A549 treated with CpdA at 1 μM for 4 hours (cell line): ENCODE measurements at places on chromosomes 12 and 14. TPM values are rescaled to one million over a fixed set of nuclear protein-coding genes. Genes with fewer than 3 reads are reported as not detected.

RAD9B gene
- 0.20 to 0.53 TPM (median 0.27 TPM) in 4 of 5 replicates, not detected in the other for total RNA-seq

LHX5 gene
- 0.02 TPM in 1 of 5 replicates, not detected in the others for total RNA-seq

FCF1 gene
- 47.0 to 85.0 TPM (median 54.5 TPM) in 5 replicates for total RNA-seq

PROX2 gene
- not detected in 5 replicates for total RNA-seq

ALX1 gene
- total RNA-seq: 5.6 to 6.5 TPM (median 5.8 TPM) in 5 replicates

ZFYVE1 gene
- 8.9 to 11.1 TPM (median 10.1 TPM) in 5 replicates for total RNA-seq

WNT1 gene
- total RNA-seq: 0.07 TPM in 1 of 5 replicates, not detected in the others

FAM234B gene
- 3.6 to 4.4 TPM (median 4.1 TPM) in 5 replicates for total RNA-seq

ASCL1 gene
- 0.05 to 0.08 TPM in 2 of 5 replicates, not detected in the others for total RNA-seq

RHOJ gene
- not detected in 5 replicates for total RNA-seq

STAB2 gene
- not detected in 5 replicates for total RNA-seq

CPNE6 gene
- total RNA-seq: not detected in 5 replicates

ERO1A gene
- total RNA-seq: 47.0 to 59.2 TPM (median 54.9 TPM) in 5 replicates

APOF gene
- not detected in 5 replicates for total RNA-seq

KERA gene
- total RNA-seq: not detected in 5 replicates

FAM181A gene
- total RNA-seq: not detected in 5 replicates

NELL2 gene
- 0.16 to 0.30 TPM in 2 of 5 replicates, not detected in the others for total RNA-seq

SERPINA10 gene
- 0.08 TPM in 1 of 5 replicates, not detected in the others for total RNA-seq

ADAMTS20 gene
- not detected in 5 replicates for total RNA-seq

DLGAP5 gene
- 29.2 to 43.9 TPM (median 34.9 TPM) in 5 replicates for total RNA-seq

DAO gene
- not detected in 5 replicates for total RNA-seq

GALC gene
- 10.2 to 12.3 TPM (median 12.2 TPM) in 5 replicates for total RNA-seq

CAPS2 gene
- total RNA-seq: 1.3 to 1.9 TPM (median 1.7 TPM) in 5 replicates

TOMM20L gene
- total RNA-seq: not detected in 5 replicates

STYK1 gene
- 0.12 to 0.76 TPM (median 0.23 TPM) in 5 replicates for total RNA-seq

CMKLR1 gene
- not detected in 5 replicates for total RNA-seq

TSHR gene
- total RNA-seq: not detected in 5 replicates

DNAI7 gene
- 0.07 to 0.36 TPM (median 0.15 TPM) in 5 replicates for total RNA-seq

PTHLH gene
- total RNA-seq: 35.4 to 41.5 TPM (median 39.0 TPM) in 5 replicates

CD163 gene
- not detected in 5 replicates for total RNA-seq

ZDHHC17 gene
- 7.9 to 17.0 TPM (median 10.2 TPM) in 5 replicates for total RNA-seq

METTL1 gene
- 51.0 to 61.9 TPM (median 57.7 TPM) in 5 replicates for total RNA-seq

ERG28 gene
- 12.3 to 16.3 TPM (median 15.1 TPM) in 5 replicates for total RNA-seq

DDX11 gene
- 43.3 to 55.0 TPM (median 49.2 TPM) in 5 replicates for total RNA-seq

KRT4 gene
- total RNA-seq: 2.3 to 4.2 TPM (median 3.1 TPM) in 5 replicates

PTPN21 gene
- total RNA-seq: 8.1 to 8.9 TPM (median 8.5 TPM) in 5 replicates

RTL1 gene
- total RNA-seq: 0.23 to 0.35 TPM (median 0.31 TPM) in 5 replicates

CAPZA3 gene
- not detected in 5 replicates for total RNA-seq

PLA2G1B gene
- not detected in 5 replicates for total RNA-seq

ITPK1 gene
- 45.4 to 52.4 TPM (median 48.3 TPM) in 5 replicates for total RNA-seq

ITFG2 gene
- 15.8 to 17.3 TPM (median 17.0 TPM) in 5 replicates for total RNA-seq

NRIP2 gene
- total RNA-seq: not detected in 5 replicates

GPD1 gene
- total RNA-seq: 0.10 to 0.32 TPM (median 0.20 TPM) in 4 of 5 replicates, not detected in the other

ADGRD1 gene
- 0.19 to 0.57 TPM (median 0.32 TPM) in 5 replicates for total RNA-seq

MYH6 gene
- total RNA-seq: not detected in 5 replicates

METTL3 gene
- total RNA-seq: 46.3 to 56.0 TPM (median 54.7 TPM) in 5 replicates

KLRC1 gene
- total RNA-seq: 0.06 TPM in 1 of 5 replicates, not detected in the others

LRRIQ1 gene
- 0.47 to 1.1 TPM (median 0.71 TPM) in 5 replicates for total RNA-seq

GPR65 gene
- not detected in 5 replicates for total RNA-seq

USP15 gene
- total RNA-seq: 26.9 to 35.0 TPM (median 32.2 TPM) in 5 replicates

KRT6A gene
- total RNA-seq: 0.15 to 0.42 TPM (median 0.29 TPM) in 5 replicates

NYNRIN gene
- 0.13 to 0.48 TPM (median 0.16 TPM) in 5 replicates for total RNA-seq

TSPAN8 gene
- total RNA-seq: 0.15 to 0.28 TPM in 2 of 5 replicates, not detected in the others
